ENCODE measurements at places on chromosomes 7 and 10.
A peak's percentile ranks its signal among the peaks of the same experiment; 100 is the strongest.

- DNase-seq = no peak
Observed at GRCh38 chr10:113585949-113586348, 33.1 kb downstream of the HABP2 start.

- no peak for DNase-seq
Observed at GRCh38 chr7:40490603-40490924, 355.8 kb downstream of the SUGCT start.

- no peak for DNase-seq
Observed at GRCh38 chr7:322111-322671, 32.2 kb downstream of the FOXL3 start.

DNA sequence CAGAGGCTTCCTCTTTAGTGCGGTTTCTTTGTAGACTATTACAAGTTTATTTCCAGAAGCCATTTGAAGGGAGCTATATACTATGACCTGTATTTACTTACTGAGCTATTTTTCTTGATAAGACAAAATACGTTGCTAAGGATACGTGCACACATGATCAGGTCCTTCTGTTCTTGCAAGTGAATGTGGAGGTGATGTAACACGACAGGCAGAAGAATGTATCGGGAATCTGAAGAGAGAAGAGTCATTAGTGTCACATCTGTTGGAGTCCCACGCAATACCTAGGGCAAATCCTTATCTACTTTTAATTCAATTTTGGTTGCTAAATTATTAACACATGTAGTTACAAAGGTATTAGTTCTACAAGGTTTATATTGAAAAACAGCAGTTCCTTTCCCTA is 284.6 kb upstream of the IMMP2L start:
- DNase-seq = no peak

DNA sequence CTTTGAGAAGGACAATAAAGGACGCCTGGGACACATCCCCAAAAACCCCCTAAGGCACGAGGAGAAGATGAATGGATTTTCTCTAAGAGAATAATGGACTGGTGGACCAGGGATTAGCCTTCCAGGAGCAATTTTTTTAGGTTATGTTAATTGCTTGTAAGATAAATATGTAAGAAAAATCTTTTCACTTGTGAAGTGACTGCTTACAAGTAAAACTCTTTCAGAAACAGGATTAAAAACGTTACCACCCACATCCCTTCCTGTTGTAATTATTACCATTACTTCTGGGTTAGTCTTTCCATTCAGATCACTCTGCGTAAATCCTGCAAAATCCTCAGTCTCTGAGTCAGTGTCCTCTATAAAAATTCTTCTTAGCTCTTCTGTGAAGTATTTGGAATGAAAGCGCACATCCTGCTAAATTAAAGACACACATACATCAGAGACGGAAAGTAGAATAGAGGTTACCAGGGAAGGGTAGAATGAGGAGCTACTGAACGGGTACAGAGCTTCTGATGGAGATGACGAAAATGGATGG is 34.3 kb downstream of the CDCA7L start:
- no peak for DNase-seq

GRCh38 chr10:125216309-125216708 is 55.9 kb upstream of the CTBP2 start:
- no peak for DNase-seq

GRCh38 chr7:117119192-117119924 is 166.1 kb downstream of the ST7 start:
- DNase-seq = peak; percentile 63

DNA sequence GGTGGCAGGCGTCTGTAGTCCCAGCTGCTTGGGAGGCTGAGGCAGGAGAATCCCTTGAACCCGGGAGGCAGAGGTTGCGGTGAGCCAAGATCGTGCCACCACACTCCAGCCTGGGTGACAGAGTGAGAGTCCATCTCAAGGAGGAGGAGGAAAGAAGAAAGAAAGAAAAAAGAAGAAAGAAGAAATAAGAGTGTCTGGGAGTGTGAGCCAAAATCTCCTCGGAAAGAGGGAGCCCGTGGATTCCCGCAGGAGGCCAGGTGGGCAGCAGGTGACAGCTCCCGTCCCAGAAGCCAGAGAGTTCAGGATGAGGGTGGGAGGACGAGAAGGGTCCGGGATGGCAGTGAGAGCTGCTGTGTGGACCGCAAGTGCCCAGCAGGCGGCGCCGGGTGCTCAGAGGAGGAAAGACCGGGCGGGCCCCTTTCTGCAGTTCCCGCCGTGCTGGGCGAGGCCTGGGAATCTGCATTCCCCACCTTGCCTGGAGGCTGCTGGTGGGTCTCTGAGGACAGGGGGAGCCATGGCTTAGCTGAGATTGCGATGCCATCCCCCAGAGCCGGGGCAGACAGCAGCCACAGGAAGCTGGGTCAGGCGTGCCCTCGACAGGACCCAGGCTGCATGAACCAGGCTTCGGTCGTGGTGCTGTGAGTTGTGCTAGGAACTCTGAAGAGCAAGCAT is 17.1 kb upstream of the AMZ1 start:
- DNase-seq = peak; percentile 60

- DNase-seq = no peak
Observed at GRCh38 chr10:7038416-7038815, 372.4 kb downstream of the SFMBT2 start.

- no peak for DNase-seq
Observed at GRCh38 chr7:151316896-151317295, 24.7 kb upstream of the NUB1 start.

GRCh38 chr7:114650491-114650890 is 235.9 kb downstream of the FOXP2 start:
- DNase-seq = no peak

GRCh38 chr7:6649241-6649961 is 12.3 kb downstream of the ZNF316 start:
- DNase-seq = no peak

DNA sequence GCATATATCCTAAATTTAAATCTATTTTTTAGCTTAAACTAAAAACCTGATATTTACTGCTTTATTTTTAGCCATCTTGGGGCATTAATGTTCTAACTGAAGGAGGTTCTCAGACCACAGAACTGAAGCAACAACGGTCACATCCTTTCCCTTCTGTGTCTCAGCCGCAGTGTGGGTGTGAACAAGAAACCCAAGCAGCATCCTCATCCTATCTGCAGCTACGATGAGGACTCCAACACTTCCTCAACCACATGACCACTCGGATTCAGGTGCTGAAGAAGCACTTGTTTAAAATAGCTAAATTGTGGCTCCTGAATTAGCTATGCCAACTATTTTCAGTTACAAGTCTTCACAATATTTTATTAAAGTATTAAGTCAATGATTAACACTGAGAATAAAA is 5.3 kb downstream of the ESYT2 start:
- no peak for DNase-seq

DNA sequence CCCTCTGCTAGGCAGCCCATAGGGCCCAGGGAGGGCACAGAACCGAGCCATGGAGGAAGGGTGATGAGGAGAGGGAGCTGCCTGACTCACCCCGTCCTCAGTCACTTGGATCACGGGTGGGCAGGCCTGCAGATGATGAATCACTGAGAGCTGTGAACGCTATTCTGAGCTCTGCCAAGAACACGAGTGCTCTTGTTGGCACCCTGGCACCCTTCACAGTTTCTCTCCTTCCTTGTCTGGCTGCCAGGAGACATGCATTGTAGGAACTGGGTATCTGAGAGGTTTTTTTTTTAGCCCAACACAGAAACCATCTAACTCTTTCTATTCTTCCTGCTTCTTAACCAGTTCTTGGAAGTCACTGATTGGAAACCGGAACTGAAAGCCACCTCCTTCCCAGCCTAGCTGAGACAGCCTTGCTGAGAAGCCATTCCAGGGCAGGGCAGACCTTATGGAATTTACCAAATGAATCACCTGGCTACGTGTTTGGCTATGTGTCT is 82.1 kb downstream of the SLC37A3 start:
- DNase-seq = peak; percentile 60

DNA sequence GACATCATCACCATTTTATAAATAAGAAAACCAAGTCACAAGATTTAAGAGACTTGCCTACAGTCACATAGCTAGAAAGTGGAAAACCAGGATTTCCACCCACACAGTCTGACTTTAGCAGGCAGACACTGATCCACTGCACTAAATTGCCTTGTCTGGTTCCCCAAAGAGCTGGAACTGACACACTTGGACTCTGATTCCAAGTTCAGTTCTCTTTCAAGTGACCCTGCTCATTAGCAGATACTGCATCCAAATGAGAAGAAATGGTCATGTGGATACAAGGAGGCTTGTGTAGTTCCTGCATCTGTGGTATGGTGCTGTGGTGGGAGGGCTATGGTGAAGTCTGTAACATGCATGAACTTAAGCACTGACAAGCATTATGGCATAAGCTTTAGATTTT is 180.1 kb upstream of the MKLN1 start:
- no peak for DNase-seq

DNA sequence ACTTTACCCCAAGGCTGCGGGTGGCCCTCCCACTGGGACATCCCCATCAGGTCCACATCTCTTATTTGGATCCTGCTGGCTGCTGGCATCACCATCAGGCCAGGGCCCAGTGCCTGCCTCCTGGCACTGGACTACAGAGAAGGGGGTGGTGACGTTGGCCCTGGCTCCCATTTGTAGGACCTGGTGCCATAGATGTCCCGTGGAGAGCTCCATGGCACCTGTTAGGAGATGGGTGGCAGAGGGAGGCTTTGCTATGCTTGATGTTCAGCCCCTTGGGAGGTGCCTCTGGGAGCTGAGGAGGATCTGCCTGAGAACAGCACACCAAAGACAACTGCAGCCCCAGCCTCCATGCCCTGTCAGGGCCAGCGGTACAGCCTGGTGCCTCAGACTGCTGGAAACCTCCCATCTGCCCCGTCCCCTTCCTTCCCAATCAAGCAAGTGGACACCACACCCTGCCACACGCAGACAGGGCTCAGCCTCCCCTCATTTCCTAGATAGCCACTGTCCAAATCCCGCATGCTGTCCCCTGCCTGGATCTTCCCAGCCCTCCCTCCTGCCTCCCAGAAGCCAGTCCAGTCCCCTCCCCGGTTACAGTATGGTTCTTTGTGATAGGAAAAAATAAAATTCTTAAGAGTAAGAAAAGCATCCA is 230.0 kb upstream of the GRB10 start:
- no peak for DNase-seq

GRCh38 chr7:80097756-80098155 is 36.9 kb upstream of the GNAI1 start:
- DNase-seq = peak; percentile 13

- no peak for DNase-seq
Observed at GRCh38 chr10:32002531-32002930, 53.7 kb downstream of the KIF5B start.
